NCI-H1694 (cell line): ENCODE measurements at places on chromosomes 12 and 14.
A peak's percentile ranks its signal among the peaks of the same experiment; 100 is the strongest.

DNA sequence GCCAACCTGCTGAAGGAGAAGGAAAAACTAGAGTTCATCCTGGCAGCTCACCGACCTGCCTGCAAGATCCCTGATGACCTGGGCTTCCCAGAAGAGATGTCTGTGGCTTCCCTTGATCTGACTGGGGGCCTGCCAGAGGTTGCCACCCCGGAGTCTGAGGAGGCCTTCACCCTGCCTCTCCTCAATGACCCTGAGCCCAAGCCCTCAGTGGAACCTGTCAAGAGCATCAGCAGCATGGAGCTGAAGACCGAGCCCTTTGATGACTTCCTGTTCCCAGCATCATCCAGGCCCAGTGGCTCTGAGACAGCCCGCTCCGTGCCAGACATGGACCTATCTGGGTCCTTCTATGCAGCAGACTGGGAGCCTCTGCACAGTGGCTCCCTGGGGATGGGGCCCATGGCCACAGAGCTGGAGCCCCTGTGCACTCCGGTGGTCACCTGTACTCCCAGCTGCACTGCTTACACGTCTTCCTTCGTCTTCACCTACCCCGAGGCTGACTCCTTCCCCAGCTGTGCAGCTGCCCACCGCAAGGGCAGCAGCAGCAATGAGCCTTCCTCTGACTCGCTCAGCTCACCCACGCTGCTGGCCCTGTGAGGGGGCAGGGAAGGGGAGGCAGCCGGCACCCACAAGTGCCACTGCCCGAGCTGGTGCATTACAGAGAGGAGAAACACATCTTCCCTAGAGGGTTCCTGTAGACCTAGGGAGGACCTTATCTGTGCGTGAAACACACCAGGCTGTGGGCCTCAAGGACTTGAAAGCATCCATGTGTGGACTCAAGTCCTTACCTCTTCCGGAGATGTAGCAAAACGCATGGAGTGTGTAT, 2.4 kb downstream of the FOS start:
- no peak for DNase-seq

GRCh38 chr14:60067882-60068281, 23.8 kb upstream of the PCNX4 start:
- DNase-seq = no peak

DNA sequence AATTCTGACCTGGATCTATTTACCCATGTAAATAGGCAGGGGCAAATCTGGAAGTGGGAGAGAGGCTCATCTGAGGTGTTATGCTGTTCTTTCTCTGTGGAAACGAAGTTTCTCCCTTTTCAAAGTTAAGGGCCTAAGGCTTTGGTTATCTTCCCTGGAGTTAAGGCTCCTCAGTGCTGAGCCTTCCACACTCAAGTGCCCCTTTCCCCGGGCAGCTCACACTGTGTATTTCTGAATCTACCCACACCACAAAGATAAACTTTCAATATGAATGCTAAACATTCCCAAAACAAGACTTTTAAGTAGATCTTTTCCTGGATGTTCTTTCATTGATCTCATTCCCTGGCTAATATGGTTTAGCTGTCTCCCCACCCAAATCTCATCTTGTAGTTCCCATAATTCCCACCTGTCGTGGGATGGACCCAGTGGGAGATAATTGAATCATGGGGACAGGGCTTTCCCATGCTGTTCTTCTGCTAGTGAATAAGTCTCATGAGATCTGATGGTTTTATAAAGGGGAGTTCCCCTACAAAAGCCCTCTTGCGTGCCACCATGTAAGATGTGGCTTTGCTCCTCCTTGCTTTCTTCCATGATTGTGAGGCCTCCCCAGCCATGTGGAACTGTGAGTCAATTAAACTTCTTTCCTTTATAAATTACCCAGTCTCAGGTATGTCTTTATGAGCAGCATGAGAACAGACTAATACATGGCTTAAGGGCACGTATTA, 251.1 kb downstream of the NAV3 start:
- no peak for DNase-seq

DNA sequence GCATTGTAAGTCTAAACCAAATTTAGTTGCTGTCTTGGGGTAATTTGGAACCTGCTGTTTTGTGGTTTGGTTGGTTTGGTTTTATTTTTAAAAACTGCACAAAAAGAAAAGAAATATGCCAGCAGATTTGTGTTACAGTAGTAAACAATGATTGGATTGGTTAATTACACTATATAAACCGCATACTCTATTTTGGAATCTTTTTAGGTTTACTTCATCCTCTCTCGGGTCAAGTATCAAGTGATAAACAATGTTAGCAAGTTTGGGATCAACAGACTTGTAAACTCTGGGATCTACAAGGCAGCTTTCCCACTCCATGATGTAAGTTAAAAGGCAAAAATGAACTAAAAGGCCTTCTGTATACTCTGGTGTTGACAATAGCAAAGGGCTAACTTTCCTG, 132.4 kb downstream of the ANO6 start:
- DNase-seq = no peak

GRCh38 chr12:113174461-113175384, 10.6 kb downstream of the DDX54 start:
- DNase-seq = peak; percentile 50
